ENCODE measurements at places on chromosomes 5 and 9. TPM values are rescaled to one million over a fixed set of nuclear protein-coding genes. Genes with fewer than 3 reads are reported as not detected.

The OMD gene
- total RNA-seq = not detected

The S1PR3 gene
- not detected for total RNA-seq

The C9 gene
- not detected for total RNA-seq

The ARL14EPL gene
- total RNA-seq = not detected

The SOHLH1 gene
- not detected for total RNA-seq

The DDX46 gene
- 68.8 TPM for total RNA-seq

The SPINK4 gene
- total RNA-seq = not detected

The ACSL6 gene
- total RNA-seq = 0.20 TPM

The CARD6 gene
- total RNA-seq = 4.3 TPM

The OBP2B gene
- total RNA-seq = not detected

The ANXA2R gene
- 7.9 TPM for total RNA-seq

The CDHR2 gene
- 0.42 TPM for total RNA-seq

The GRXCR2 gene
- not detected for total RNA-seq

The ASS1 gene
- total RNA-seq = 1.6 TPM

The IFNA21 gene
- not detected for total RNA-seq

The TLX3 gene
- not detected for total RNA-seq

The MAMDC2 gene
- total RNA-seq = not detected

The PAX5 gene
- 619 TPM for total RNA-seq

The FUBP3 gene
- 44.7 TPM for total RNA-seq

The LPAR1 gene
- total RNA-seq = not detected

The PKD2L2 gene
- not detected for total RNA-seq

The MZB1 gene
- total RNA-seq = 47.1 TPM

The SMIM27 gene
- total RNA-seq = 15.9 TPM

The NIPAL4 gene
- total RNA-seq = 2.7 TPM
